Left kidney (tissue), 8 donors: ENCODE measurements at places on chromosomes 1 and 21. TPM values are rescaled to one million over a fixed set of nuclear protein-coding genes. Genes with fewer than 3 reads are reported as not detected.

The THEM5 gene
- 0.52 TPM for polyA plus RNA-seq

The ADAMTS4 gene
- 1.4 TPM for polyA plus RNA-seq

The LMX1A gene
- polyA plus RNA-seq: not detected

The SH3BP5L gene
- polyA plus RNA-seq: 25.0 TPM

The RPS8 gene
- 1,947 TPM for polyA plus RNA-seq

The SEC16B gene
- polyA plus RNA-seq: 4.1 TPM

The VSIG8 gene
- polyA plus RNA-seq: 0.17 TPM

The ICOSLG gene
- 7.3 TPM for polyA plus RNA-seq

The SERPINC1 gene
- polyA plus RNA-seq: 0.28 TPM

DNA sequence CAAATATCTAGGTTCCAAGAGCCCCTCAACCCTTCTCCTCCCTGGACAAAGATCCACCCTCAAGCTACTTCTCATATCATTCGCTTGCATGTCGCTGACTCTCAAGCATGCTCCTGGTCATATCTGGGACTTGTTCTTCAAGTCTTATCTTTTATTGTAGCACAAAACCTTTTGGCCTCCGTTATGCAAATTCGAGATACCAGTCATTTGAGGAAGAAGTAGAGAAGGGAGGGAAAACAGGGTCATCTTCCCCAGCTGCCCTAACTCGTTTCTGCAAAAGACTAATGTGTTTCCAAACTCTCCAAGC is 63.8 kb upstream of the ETS2 start:
- no peak for DNase-seq

DNA sequence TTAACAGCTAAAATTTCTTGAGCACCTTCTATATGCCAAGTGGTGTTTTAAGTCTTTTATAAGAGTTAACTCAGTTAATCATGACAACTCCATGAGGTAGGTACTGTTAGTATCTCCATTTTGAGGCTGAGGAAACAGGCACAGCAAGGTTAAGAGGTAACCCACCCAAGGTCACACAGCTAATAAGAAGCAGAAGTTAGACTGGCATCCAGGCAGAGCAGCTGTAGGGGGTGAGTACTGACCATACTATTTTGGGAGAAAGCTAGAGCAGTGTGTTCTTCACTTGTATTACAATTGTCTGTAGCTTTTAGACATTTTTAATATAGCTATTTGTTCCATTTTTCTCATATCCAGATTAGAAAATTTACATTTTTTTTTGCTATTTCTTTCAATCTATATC is 4.8 kb downstream of the ATP6V1G3 start:
- DNase-seq: no peak

- DNase-seq: no peak
Measured at GRCh38 chr1:81577004-81577697, 223.6 kb upstream of the ADGRL2 start.

DNA sequence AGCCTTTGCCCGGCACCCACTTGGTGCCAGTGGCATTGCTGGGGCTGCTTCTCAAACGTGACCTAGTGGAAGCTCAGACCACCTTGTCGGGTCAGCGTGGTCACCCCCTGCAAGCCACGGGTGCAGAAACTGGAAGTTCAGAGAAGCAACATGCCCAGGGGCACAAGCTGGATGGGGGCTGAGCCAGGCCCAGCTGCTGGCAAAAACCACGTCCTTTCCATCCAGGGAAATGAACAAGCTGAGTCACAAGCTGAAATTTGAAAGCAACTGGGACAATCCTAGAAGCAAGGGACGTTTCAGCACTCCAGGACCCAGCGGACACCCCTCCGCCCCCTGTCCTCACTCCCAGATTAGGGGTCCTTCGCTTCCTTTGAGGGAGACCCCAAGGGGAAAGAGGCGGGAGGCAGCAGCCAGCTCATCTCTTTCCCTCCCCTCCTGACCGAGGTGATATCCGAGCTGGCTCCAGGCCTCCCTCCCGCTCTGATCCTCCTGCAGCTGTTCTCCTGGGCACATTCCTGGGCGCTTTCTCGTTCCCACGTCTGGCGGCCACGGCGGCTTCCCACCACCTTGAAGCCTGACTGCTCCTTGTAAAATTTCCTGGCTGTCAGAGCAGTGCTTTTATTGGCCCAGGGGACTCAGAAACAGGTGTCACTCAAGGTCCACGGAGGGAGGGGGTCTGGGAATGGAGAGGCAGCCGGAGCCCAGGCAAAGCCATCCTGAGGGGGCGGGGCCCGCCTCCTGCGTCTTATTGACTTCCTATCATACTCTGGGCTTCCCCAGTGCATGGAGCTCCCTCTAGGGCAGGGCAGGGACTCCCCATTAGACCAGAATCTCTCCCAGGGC is 62.8 kb downstream of the PAX7 start:
- DNase-seq: peak; percentile 33

DNA sequence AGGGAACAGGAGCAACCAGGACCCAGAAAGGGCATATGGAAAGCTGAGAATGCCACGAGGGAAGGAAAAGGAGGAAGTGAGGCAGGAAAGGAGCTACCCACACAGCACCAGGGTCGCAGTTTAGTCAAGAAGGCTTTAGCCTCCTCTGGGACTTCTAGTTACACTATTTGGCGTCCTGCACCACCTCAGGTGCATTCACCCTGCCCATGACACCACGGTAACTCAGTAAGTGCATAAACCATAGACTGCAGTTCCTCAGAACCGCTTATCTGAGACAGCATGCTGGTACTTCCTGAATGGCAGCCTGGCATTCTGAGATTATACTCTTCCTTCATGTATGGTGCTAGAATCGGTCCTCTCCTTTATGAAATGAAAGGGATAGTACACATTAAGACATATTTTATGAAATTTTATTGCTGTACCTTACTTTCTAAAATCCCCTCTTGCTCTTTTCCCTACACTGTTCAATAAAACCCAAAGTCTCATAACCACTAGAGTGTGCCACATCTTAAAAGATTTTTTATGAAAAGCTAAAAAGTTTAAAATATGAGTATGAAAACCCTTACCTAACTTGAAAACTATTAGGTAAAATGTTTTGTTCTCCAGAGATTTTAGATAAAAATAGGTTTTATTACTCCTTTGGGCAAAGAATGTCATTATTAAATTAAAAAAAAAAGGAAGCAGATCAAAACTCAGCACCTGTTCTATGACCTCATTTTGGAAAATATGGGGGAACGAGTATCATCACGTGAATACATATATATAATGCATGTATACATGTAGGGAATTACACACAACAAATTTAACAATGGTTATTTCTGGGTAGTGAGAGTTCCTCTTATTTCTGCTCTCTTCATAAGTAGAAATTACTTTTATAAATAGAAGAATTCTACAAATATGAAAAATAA is 67.3 kb downstream of the VAV3 start:
- DNase-seq: no peak

DNA sequence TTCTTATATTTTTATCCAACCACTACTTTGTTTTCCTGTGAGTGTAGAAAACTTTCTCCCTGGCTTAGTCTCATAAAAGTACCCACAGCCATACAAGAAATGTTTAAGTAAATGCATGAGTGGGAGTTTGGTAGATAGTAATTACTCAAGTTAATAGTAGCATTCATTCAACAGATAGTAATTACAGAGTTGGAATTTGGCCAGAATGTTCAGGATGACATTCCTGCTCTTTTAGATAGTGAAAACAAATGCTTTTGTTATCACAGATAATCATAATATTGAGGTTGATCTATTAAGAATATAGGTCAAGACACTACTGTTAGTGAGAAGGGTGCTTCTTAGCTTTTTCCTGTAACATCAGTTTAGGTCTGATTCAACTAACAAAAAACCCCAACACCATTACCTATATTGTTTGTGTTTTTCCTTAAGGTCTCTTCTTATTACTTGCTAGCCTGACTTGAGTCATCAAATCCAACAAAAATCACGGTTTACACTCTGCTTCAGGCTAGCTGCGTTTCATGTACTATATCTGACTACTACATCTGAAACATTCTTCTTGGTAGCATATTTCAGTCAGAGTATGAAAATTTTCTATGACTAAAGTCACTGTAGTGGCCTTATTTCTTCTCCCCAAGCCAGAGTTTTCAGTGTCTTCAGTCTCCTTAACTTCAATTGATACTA is 163.7 kb downstream of the HS2ST1 start:
- DNase-seq: no peak

GRCh38 chr1:229874136-229874535 is 192.9 kb upstream of the GALNT2 start:
- DNase-seq: no peak

DNA sequence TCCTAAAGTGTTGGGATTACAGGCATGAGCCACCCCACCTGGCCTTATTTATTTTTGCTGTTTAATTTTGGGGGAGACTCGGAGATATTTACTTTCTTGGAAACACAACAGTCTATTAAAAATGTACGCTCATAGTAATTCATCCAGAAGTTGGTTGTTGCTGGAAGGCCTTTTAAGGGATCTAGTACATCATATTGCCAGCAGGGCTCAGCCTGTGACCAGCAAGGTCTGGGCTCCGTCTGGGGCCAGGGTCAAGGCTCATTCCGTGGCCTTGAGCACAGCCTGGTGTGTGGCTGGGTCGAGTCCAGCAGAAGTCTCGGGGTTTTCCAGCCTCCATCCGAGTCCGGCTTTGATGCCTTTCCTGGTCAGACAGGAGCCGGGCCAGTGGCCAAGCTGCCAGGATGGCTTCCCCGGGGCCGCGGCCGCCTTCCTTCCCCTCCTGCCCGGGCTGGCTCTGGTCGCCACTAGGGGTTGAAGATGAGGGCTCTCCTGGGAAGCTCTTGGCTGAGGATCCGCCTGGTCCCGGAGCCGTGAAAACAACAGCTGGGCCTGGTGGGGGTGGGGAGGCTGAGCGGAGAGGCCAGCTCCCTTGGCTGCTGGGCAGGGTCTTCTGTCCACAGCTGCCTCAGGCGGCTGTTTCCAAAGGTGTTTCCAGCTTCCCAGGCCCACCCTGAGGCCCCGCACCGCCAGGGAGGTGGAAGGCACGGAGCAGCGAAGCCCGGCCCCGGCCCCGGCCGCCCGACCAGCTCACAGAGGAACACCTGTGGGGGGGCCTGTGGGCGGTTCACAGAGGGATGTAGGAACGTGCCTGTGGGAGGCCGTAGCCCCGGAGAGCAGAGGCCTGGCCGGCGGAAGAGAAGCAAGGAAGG is 5.1 kb upstream of the VWA1 start:
- DNase-seq: no peak

DNA sequence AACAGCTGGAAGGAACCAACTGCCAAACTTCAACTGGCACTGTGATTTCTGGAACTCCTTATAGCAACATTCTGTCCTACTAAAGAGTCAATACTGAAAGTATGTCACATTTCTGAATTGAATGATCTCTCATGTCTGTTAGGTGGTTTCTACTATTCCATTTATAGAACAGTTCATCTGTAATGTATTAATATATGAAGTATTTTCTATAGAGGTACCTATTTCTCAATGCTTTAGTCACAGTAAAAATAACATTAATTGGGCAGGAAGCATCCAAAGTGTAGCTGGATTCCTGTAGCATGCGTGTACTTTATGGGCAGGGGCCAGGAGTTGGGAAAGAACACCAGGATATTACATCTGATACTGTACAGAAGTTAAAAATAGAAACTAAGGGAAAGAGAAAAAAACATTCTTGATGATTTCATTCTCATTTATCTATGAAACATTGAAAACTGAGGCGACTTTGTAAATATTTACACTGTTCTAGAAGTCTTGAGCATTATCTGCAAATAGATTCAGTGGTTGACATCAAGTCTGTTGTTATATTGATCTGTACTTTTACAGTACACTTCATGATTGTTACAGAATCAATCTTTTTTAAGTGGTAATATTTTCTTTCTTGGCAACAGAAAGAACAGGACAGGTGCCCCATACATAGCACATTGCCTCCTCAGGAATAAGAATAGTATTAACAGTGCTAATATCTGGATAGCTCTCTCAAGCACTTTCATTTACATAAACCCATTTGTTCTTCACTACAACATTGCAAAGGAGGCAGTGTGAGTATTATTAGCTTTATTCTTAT is 6.2 kb upstream of the ZNF281 start:
- no peak for DNase-seq

DNA sequence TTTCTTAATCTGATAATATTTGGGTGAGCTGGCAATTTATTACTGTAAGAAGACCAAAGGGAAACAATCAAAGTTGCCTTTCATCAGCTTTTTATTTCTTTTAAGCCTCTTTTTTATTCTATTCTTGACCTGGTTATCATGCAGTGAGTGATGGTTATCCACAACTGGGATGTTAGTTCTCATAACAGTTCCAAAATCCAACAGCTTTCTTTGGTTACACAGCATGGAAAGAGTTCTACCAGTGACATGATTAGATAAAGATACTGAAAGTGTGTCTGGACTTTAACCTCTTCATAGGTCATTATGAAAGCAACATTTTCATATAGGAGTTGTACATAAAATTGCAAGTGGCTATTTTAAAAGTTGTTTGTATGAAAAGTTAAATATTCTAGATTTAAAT is 163.0 kb downstream of the SYT2 start:
- no peak for DNase-seq

DNA sequence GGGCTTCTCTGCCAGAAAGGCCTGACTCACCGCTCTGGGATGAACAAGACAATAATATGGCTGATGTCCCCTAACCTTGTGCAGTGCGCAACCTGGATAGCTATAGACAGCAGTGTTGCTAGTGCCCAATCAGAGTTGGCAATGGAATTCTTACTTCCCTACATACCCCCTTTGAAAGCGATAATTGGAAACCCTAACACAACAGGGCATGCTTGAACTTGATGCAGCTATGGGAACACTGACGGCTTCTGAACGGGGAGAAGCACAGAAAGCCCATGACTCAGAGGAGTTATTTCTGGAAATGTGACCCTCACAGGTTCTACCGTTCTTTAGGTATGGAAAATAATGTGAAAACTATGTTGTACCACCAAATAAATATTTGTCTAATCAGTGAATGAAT is 200.6 kb downstream of the TRABD2B start:
- no peak for DNase-seq

GRCh38 chr1:81432654-81433109 is 368.1 kb upstream of the ADGRL2 start:
- DNase-seq: no peak

GRCh38 chr1:240503558-240503957 is 108.4 kb downstream of the GREM2 start:
- DNase-seq: no peak

GRCh38 chr1:55816456-55817426 is 601.6 kb upstream of the USP24 start:
- no peak for DNase-seq

DNA sequence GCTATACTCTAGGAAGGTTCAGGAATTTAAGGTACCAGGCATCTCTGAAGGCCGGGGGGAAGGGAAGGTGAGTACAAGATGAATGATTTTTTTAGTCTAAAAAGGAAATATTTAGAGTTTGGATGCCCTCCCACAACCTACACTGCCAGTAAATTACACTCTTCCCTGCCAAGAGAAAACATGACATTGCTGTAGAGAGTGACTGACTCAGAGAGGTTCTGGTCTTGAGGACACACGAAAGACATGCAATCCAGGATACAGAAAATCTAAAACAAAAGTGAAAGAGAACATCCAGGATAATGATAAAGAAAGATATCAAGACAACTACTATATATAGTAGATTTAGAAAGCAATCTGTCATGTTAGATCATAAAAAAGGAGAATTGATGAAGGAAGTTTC is 200.5 kb downstream of the TYW3 start:
- no peak for DNase-seq

DNA sequence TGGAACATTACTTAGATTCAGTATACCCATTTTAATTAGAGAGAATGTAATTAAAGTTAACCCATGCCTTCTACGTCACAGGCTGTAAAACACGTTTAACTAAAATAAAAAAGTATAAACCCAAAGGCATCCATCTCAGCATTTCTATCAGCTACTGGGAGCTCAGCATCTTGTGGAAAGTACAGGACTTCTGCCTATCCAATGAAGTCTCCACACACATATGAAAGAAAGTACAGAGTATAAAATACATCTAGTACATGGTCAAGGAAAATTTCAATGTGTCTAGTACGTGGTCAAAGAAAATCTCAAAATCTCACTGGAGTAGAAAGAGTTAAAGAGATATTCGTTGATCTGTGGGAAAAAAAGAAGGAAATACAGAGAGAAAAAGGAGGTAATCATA is 141.4 kb upstream of the ZNHIT6 start:
- no peak for DNase-seq
